ENCODE measurements at places on chromosomes 3 and 15.

- no peak for DNase-seq
These were observed 18.7 kb upstream of the KPNA1 start for GRCh38 chr3:122533480-122533879.

- no peak for DNase-seq
These were observed 146.1 kb downstream of the AQP9 start for GRCh38 chr15:58284293-58284692.

GRCh38 chr3:50028346-50028745 is 60.4 kb upstream of the RBM5 start:
- DNase-seq = no peak

- no peak for DNase-seq
These were observed 123.8 kb upstream of the CMC1 start for GRCh38 chr3:28117598-28117997.

- DNase-seq = no peak
These were observed 22.3 kb downstream of the TM6SF1 start for GRCh38 chr15:83129791-83130190.

DNA sequence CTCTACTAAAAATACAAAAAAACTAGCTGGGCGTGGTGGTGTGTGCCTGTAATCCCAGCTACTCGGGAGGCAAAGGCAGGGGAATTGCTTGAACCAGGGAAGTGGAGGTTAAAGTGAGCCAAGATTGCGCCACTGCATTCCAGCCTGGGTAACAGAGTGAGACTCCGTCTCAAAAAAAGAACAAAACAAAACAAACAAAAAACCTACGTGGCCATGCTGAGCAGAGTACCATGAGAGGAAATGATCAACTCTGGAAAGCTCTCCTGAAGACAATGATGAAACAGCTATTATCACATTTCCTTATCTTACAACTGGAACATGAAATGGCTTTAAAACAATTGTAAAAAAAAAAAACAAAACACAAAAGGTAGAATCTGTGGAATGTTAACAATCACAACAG is 75.2 kb downstream of the CHSY1 start:
- DNase-seq = no peak

DNA sequence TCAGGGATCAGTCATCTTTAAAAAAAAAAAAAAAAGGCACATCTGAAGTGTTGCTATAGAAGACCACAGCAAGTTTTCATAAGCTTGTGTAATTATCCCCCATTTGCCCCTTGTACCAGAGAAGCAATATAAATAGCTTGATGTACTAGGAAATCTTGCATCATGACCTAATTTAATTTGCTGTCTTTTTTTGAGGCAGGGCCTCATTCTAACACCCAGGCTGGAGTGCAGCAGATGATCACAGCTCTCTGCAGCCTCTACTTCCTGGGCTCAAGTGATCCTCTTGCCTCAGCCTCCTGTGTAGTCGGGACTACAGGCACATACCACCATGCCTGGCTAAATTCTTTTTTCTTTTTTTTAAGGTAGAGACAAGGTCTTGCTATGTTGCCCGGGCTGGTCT is 88.7 kb downstream of the ARIH1 start:
- no peak for DNase-seq

GRCh38 chr3:109316162-109316730 is at the start of gene DPPA2:
Gene DPPA2 (minus strand): TSS chr3:109316517. CDS start chr3:109314542, 1,975 bp downstream.
- DNase-seq = no peak

DNA sequence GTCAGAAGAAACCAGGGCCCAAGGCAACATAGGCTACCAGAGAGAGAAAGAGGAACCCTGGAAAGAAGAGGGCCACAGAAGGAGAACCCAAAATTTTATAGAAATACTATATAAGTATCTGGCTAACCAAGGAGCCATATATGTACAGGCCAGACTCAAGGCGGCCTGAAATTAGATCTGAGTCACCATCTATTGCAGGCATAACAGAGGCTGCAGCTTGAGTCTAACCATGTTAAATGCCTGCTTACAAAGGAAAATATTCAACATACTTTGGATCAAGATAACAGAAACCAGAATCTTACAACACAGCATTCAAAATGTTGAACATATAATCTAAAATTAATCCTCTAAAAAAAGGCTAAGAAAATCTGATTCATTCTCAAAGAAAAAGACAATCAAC is 23.1 kb downstream of the IGSF11 start:
- DNase-seq = no peak

- DNase-seq = no peak
These were observed 105.4 kb downstream of the EPHB1 start for GRCh38 chr3:134900482-134900881.

GRCh38 chr3:115814778-115815380 is 191.6 kb downstream of the GAP43 start:
- peak; percentile 79 for DNase-seq

- DNase-seq = no peak
These were observed 30.8 kb downstream of the MAP4 start for GRCh38 chr3:47985381-47985780.

DNA sequence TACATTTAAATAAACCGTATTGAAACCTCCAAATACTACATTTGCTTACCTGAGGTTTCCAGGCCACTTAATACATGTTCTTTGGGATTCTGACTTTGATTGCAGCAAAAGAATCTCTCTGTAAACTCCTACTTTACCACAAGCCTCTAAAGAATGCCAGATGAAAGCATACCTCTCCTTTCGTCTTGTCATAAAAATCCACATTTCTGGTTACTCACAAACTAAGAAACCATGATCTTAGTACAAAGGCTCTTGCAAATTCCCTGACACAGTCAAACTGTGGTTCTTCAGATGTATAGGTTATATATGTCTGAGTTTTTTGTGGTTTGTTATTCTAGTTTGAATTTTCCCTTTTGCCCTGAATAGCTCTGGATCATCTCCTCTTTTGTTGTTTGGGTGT is 188.4 kb downstream of the RAP2B start:
- DNase-seq = no peak

- DNase-seq = no peak
These were observed 181.9 kb upstream of the KBTBD8 start for GRCh38 chr3:66816090-66816761.

DNA sequence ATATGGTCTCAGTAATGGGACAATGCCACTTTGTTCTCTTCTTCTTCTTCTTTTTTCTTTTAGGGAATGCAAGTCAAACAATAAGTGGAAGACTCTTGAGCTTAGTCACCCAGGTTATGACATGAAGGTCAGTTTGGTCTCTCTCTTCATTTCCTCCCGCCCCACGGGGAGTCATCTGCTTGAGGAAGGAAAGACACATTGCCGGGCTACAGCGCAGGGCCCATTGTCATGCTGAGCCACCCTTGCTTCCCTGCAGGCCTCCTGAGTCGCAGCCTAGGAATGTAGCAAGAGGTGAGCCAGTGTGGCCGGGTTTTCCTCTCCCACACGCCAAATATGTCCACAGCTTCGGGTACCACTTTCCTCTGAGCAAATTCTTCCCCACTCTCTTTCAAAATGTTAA is 47.6 kb downstream of the RAP2B start:
- peak; percentile 30 for DNase-seq

- peak; percentile 66 for DNase-seq
These were observed 231.5 kb downstream of the EFHB start for GRCh38 chr3:19702416-19703078.

DNA sequence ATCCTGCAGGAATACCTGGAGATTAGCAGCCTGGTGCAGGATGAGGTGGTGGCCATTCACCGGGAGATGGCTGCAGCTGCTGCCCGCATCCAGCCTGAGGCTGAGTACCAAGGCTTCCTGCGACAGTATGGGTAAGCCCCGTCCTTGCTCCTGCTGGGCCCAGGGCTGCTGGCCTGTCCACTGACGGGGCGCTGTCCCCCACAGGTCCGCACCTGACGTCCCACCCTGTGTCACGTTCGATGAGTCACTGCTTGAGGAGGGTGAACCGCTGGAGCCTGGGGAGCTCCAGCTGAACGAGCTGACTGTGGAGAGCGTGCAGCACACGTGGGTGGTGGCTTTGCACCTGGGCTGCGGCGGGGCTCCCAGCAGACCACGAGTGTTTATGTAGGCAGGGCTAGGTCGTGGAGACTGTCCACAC is 5.0 kb downstream of the FES start:
- DNase-seq = no peak

GRCh38 chr3:103459815-103460214 is 1025.0 kb downstream of the ZPLD1 start:
- no peak for DNase-seq

DNA sequence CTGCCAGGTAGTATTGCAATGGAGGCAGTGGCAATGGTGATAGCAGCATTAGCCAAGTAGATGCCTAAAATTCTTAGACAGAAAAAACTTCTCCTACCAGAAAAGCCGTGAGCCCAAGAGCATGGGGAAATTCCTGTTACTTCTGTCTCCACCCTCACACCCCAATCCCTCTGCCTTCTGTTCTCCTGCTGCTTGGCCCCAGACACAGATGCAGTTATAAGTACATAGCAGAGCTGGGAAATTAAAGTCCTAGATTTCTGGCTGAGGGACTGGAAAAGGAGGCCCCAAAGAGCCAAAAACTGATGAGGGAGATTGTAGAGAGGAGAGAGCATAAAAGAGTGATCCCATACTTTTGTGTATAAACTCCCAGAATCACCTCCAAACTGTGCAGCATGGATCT is 166.9 kb downstream of the SMAD6 start:
- no peak for DNase-seq

GRCh38 chr15:85149465-85150129 is 167.9 kb downstream of the PDE8A start:
- no peak for DNase-seq

DNA sequence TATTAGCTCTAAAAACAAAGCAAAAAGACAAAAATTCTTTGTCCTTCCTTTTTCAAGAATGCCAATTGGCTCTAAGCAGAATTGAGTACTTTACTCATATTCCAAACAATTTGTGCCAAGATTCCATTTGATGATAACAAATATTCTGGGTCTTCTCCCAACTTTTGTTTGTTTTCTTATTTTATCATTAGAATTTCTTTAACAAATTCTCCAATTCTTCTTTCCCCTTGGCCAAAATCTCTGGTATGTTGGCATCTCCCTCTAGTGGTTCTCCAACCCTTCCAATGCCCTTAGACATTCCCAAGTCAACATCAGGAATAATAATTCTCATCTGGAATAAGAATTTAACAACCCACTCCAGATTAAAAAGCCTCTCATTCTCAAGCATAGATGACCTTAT is 5.3 kb downstream of the CPOX start:
- no peak for DNase-seq

GRCh38 chr15:54540721-54541120 is 562.5 kb downstream of the UNC13C start:
- DNase-seq = no peak

DNA sequence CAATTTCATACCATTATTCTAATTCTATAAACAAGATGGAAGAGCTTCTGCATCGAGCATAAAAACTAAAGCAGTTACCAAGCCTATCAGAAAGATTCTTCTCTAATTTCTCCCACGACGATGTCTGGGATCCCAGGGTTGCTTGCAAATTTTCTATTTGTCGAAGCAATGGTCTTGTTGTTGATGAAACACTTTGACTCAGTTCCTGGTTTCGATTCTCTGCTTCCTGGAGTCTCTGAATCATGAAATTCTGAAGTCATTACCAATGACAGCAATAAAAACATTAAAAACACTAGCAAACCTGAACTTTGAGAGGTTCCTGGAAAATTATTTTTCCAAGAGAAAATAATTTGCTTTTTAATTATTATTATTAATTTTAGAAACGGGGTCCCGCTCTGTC is 18.7 kb downstream of the TMF1 start:
- DNase-seq = no peak

DNA sequence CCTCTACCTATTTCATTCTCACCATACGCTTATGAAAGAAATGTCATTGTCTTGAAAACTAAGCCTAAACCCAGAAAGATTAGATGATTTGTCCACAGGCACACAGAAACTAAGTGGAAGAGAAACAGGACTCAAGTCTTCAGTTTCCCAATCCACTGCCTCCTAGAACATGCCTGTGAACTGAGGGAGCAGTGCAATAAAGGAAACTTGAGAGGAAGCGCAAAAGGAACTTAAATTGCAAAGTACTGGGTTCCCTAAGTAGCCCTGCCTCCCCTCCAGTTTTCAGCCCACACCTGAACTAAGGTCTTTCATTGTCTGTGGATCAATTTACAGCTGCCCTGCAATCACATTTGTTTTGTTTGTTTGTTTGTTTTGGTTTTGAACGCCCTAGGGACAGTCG is 56.7 kb upstream of the TSEN2 start:
- DNase-seq = no peak

DNA sequence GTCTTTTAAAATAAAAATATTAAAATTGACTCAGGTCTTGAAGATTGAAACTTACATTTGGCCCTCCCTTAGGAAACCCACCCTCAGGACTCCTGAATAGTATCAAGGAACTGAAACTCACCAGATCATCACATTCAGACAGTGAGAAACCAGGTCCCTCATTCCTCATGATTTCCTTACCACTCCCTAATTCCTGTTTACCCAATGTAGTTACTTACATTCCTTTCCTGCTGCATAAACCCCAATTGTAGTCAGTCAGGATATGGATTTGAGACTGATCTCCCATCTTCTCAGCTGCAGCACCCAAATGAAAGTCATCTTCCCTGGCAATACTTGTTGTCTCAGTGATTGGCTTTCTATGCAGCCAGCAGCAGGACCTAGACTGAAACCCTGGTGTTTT is 8.6 kb downstream of the ATP13A4 start:
- no peak for DNase-seq

DNA sequence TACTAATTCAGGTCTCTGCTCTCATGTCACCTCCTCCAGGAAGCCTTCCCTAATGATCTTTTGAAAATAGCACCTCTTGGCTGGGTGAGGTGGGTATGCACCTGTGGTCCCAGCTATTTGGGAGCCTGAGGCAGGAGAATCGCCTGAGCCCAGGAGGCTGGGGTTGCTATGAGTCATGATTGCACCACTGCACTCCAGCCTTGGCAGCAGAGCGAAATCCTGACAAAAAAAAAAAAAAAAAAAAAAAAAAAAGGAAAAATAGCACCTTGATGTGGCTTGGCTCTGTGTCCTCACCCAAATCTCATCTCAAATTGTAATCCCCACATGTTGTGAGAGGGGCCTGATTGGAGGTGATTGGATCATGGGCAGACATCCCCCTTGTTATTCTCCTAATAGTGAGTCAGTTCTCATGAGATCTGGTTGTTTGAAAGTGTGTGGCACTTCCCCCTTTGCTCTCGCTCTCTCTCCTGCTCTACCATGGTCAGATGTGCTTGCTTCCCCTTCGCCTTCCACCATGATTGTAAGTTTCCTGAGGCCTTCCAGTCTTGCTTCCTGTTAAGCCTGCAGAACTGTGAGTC is 11.2 kb upstream of the RNU6-1 start:
- no peak for DNase-seq

- DNase-seq = no peak
These were observed 87.6 kb upstream of the LRIG1 start for GRCh38 chr3:66588340-66588847.

GRCh38 chr15:75867449-75867848 is 24.2 kb downstream of the UBE2Q2 start:
- no peak for DNase-seq

Measured in endothelial cell (in vitro differentiated cells).